Left ventricle myocardium superior (tissue), 1 donor: ENCODE measurements at places on chromosomes 16 and 17. TPM values are rescaled to one million over a fixed set of nuclear protein-coding genes. Genes with fewer than 3 reads are reported as not detected.

The INCA1 gene
- total RNA-seq = 3.2 TPM

The CCDC78 gene
- total RNA-seq = 0.50 TPM

DNA sequence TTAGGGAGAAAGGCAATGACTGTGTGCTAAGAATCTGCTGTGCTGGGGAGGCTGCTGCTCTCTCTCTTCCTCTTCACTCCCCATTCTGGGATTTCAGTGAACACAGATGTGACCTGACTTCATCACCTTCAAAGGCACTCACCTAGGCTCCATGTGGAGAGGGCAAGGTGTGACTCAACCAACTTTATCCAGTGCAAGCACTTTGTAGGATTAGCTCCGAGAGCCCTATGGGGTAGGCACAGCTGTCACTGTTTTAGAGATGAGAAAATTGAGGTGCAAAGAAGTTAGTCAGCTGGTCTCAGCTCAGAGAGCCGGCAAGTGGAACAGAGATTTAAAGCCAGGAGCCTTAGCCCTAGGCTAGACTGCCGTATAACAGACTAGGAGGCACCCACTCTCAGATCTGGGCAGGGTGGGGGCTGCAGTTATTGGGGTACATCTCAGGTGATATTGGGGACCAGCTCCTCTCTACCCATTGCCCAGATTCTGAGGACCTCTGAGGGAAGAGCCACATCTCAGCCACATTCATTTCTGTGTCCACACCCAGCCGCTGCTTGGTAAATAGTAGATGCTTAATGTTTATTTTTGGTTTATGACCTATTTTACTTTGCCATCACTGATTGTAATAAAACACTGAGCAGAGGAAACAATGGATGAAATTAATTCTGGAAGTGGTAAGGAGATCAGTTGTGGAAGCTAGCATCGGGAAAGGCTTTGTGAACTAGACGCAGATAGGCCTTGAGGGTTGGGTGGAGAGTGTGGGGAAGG is 138.8 kb downstream of the CCDC182 start:
- no peak for DNase-seq

The GNAO1 gene
- 23.6 TPM for total RNA-seq

The QRICH2 gene
- total RNA-seq = 2.7 TPM

The NOG gene
- total RNA-seq = 0.22 TPM

The ARHGAP23 gene
- total RNA-seq = 70.3 TPM

- DNase-seq = no peak
Measured at GRCh38 chr16:30715750-30716445, 16.9 kb downstream of the SRCAP start.

DNA sequence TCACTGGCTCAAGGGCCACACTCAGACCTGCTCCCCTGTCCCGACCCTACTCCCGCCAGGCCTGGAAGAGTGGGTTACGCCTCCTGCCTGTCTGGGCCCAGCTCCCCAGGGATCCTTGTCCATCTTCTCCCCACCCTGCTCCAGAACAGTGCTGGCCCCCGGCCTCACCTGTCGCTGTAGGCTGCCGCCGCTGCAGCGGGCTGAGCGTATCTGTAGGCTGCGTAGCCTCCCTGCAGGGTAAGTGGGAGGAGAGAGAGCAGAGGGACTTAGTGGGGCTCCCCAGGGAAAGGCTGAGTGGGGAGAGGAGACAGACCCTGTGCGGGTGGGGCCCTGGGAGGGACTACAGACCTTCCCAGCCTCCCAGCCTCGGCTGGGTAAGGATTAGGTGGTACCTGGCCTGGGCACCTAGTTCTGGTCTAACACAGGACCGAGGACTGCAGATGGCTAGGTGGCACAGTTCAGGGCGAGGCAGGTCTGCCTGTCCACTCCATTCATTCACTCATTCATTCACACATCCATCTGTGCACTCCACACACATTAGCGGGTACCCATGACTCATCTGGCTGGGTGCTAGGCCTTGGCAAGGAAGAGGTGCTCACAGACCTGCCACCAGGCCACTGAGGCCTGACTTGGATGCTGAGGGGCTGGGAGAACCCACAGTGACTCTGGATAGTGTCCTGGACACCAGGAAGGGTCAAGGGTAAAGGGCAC is 20.9 kb downstream of the ENGASE start:
- DNase-seq = no peak

The OR1A1 gene
- not detected for total RNA-seq

GRCh38 chr17:59464246-59464645 is 101.2 kb upstream of the DHX40 start:
- no peak for DNase-seq

GRCh38 chr17:65163990-65164495 is 26.9 kb downstream of the RGS9 start:
- no peak for DNase-seq

The CDH8 gene
- total RNA-seq = not detected

DNA sequence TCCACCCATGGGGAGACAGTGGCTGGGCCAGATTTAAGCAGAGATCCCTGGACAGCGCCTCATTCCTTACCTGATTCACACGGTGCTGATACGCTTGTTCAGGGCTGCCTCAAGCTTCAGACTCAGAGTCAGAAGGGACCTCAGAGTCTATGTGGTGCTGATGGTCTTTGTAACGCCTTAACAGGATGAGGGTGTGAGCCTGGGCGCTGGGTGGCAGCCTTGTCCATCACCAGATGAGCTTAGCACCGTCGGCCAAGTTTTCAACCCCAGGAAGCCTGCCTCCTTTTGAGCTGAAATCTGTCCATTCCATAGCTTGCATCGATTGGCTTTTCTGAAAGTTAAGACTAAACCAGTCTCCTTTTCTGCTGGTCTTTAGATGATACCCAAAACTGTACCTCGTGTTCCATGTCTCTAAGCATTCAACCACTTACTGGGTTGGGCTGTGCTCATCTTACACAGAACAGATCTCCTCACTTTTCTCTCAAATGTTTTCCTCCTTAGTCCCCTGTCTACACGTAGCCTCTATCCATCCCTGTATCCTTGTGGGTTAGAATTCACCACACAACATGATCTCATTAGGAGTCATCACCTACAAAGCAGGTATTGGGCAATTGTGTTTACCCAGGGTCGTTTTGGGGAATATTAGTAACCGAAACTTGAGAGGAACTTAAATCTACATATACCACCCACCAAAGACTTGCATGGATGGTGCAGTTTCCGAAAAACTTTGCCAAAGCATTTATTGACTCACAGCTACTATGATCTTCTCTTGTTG is 573.4 kb downstream of the CDH13 start:
- peak; percentile 32 for DNase-seq

DNA sequence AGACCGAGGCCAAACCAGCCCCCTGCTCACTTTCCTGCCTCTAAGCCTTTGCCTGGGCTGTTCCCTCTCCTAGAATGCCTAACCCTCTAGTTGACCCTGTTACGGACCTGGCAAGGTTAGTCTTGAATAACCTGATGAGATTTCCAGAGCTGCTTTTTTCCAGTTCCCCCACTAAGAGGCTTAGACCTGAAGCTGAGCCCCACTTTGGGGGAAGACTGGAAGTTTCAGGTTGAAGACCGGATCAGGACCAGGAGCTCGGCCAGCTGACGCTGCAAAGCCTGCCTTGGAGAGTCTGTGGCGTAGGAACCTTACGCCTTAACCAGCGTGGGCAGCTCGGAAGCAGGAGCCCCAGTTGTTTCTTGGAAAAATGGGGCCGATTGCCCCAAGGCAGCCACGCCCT is 129.8 kb downstream of the OR1D5 start:
- DNase-seq = no peak

GRCh38 chr17:5871666-5872065 is 198.5 kb upstream of the WSCD1 start:
- no peak for DNase-seq

The CES4A gene
- total RNA-seq = 6.7 TPM

DNA sequence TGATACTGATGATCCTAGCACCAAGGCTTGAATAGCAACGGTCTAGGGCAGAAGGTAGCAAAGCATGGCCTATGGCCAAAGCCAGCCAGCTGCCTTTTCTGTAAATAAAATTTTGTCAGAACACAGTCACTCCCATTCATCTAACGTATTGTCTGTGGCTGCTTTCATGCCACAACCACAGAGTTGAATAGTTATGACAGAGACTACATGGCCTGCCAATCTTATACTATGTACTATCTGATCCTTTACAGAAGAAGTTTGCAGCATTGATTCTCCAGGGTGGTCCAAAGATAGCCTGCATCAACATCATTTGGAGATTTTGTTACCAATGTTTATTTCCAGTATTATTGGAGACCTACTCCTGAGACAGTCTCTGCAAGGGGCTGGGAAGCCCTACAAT is 19.9 kb upstream of the MMD start:
- DNase-seq = no peak

The SCARF1 gene
- 13.1 TPM for total RNA-seq

GRCh38 chr16:23580391-23580790 is 15.7 kb downstream of the NDUFAB1 start:
- no peak for DNase-seq

GRCh38 chr17:72122765-72123529 is 2.1 kb downstream of the SOX9 start:
- DNase-seq = peak; percentile 61

The SLC12A3 gene
- not detected for total RNA-seq

The EME1 gene
- total RNA-seq = 0.35 TPM

DNA sequence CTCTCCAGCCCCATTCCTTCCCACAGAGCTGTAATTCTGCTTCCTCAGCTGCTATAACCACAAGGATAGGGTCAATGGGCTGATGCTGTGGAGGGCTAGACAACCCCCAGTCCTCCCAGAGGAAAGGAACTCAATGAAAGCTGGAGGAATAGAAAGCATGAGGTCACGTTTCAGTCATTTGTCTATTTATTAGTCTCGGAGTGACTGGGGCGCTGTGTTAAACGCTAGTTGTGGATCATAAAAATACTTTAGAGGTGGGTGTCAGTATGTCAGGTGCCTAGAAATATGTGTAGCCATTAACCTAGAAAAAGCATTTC is 787 bp upstream of the CCL3L1 start:
- DNase-seq = no peak

- peak; percentile 41 for DNase-seq
Measured at GRCh38 chr16:89031715-89032659, 55.0 kb upstream of the CBFA2T3 start.

DNA sequence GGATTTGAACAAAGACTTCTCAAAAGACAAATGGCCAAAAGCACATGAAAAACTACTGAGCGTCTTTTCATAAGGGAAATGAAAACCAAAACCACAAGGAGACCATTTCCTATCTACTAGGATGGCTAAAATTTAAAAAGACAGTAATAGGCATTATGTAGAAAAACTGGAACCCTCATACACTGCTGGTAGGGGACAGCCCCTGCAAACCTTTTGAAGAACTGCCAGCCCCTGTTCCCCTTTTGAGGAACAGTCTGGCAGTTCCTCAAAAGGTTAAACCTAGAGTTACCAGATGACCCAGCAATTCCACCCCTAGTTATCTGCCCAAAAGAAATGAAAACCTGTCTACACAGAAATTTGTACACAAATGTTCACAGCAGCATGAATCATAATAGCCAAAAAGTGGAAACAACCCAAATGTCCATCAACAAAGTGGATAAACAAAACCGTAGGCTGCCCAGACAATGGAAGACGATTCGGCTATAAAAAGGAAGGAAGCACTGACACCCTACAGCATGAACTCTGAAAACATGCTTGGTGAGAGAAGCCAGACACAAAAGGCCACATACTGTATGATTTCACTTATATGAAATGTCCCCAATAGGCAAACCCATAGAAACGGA is 22.9 kb downstream of the CDIP1 start:
- DNase-seq = no peak

DNA sequence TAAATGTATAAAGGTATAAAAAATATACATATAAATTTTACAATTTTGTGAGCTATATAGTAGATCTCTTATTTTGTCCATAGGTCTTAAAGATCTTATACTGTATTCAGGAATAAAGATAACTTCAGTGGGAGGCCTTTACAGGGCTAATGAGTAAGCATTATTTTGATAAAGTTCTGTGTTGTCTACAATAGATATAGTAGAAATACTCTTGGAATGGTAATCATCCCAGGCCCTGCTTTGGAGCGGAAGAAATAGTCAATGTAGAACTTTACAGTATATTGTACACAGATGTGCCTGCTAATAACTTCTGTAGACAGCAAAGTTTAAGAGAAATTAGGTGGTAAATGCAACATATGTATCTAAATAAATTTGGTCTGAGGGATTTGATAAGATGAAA is 42.6 kb downstream of the TENT4B start:
- DNase-seq = no peak
